ENCODE measurements at places on chromosomes 11 and 22.

GRCh38 chr11:100791860-100792259 lies 104.8 kb downstream of the ARHGAP42 start:
- no peak for DNase-seq

GRCh38 chr11:2744166-2744565 lies 44.4 kb upstream of the KCNQ1OT1 start:
- no peak for DNase-seq

- no peak for DNase-seq
Observed at GRCh38 chr11:59225017-59225416, 12.3 kb upstream of the MPEG1 start.

DNA sequence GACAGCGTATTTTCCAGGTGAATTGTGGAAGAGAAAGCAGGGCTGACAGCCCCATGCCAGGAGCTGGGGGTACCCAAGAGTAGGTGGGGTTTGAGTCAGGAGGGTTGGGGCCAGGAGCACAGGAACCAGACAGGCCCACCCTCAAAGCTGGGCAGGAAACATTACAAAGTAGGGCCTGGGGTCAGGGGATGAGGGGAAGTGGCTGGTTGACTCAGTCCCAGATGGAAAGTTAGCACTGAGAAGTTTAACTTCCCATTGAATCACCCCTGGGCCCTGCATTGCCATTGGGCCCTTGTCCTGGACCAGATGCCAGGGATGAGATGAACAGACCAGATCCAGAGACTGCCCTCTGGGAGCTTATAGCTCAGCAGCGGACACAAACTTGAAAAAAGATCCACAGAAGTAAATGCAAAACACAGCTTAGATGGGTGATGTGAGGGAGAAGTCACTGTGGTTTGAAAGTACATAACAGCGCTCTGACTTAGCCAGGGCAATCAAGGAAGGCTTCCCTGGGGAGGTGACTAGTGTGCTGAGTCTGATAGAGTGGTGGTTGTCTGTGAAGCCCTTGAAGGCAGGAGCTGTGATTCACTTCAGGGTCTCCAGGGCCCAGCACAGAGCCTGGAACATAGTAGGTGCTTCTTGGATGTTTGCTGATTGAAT lies 2.2 kb downstream of the MAFF start:
- DNase-seq: no peak

GRCh38 chr11:83191986-83192385 lies 1.5 kb upstream of the ANKRD42 start:
- no peak for DNase-seq

- DNase-seq: no peak
Observed at GRCh38 chr11:94655291-94655690, 88.1 kb downstream of the PIWIL4 start.

GRCh38 chr22:24517446-24517845 lies 22.3 kb downstream of the UPB1 start:
- DNase-seq: no peak

GRCh38 chr11:110086892-110087309 lies 6.3 kb upstream of the ZC3H12C start:
- DNase-seq: no peak

GRCh38 chr11:1276041-1276790 lies 33.2 kb downstream of the TOLLIP start:
- no peak for DNase-seq

DNA sequence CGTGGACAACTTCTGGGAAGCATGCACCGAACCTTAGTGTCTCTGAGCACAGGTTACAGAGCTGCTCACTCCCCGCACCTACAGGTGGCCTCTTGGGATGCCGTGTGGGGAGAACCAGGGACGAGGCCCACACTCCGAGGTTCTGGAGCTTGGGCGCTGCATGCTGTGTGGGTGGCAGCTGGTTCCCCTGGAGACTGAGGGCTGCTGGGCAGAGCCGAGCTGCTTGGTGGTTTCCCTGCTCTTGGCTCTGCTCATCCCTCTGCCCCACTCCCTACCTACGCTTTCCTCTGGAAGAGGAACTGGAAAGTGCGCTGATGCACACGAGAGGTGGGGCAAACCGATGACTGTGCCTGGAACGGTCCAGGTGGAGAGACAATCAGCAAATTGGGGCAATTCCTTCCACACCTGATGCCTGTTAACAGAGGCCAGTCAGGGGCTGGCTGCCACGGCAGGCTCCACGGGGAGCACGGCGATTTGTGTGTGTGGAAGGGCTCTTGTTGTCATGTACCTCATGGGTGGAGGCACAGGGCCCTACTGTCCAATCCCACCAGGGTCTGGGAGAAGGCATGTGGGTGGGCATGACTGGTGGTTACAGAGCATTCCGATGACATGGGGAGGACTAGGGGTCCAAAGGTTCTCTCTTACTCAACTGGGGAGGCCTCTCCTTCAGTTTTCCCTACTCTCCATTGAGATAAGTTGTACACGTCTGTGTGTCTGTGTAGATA lies 60.9 kb downstream of the ST14 start:
- DNase-seq: no peak

DNA sequence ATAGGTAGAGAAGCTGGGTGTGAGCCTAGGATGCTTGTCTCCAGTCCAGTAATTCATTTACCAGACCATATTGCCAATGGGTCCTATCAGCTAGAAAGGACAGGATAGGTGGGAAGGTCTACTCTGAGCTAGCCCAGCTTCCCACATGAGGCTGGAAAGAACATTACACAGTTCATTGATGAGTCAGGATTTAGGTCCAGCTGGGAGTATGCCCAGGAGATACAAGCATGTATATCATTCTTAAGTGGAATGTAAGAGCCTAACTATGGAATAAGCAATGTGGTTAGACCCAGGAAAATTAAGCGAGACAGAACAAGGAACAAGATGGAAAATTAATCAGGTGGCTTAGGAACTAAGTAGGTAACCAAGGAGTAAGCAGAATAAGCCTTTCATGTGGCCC lies 59.0 kb upstream of the TBCEL start:
- no peak for DNase-seq

GRCh38 chr22:49853981-49854831 lies 562 bp downstream of the ZBED4 start:
- DNase-seq: no peak

- no peak for DNase-seq
Observed at GRCh38 chr22:36443198-36443770, 38.2 kb downstream of the TXN2 start.

DNA sequence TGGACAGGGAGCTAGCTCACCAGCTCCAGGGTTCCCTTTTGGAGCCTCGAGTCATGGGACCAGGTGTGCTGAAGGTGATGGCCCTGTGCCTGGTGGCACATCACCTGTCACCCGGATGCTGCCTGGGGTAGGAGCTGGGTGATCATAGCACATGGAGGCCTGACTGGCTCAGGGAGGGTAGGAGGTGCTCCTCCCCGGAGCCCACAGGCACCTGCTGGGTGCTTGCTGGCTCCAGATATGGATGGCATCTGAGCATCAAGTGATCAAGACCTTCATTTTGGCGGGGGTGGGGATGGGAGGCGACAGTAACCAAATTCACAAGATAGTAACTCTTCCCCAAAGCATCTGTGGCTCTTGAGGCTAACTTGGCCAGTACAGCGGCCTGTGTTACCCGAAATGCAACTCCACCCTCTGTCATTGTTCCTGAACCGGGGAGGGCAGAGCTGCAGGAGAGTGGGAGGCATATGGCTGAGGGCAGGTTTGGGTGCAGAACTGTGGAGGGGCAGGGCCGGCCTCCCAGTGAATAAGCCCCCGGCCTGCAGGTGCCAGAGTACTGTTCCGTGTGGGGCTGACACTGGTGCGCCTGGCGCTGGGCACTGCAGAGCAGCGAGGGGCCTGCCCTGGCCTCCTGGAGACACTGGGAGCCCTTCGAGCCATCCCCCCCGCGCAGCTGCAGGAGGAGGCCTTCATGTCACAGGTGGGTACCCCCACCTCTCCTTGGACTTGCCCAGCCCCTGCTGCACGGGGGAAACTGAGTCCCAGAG lies 4.7 kb downstream of the TBC1D10C start:
- DNase-seq: no peak

GRCh38 chr11:68454767-68455166 lies 5.8 kb upstream of the PPP6R3 start:
- DNase-seq: no peak

GRCh38 chr11:47156333-47156732 lies 20.3 kb downstream of the ARFGAP2 start:
- DNase-seq: no peak

DNA sequence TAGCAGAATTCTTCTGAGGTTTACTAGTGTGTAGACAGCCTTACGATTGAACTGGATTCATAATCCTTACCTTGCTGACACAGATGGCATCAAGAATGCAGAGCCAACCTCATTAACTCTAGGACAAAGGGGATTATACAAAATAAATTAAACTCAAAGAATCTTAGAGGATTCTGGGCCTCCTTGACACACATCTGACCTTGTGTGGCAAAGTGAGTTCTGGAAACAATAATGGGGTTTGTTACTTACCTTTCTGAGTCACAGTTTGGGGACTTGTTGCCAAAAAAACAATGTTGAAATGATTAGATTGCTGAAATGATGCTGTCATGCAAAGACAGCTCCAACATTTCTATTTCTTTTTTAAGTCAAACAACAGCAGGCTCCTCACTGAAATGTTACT lies 179.1 kb upstream of the ISX start:
- no peak for DNase-seq

GRCh38 chr11:27949951-27950738 lies 157.8 kb downstream of the KIF18A start:
- no peak for DNase-seq

GRCh38 chr11:109894242-109894641 lies 198.9 kb upstream of the ZC3H12C start:
- DNase-seq: no peak

DNA sequence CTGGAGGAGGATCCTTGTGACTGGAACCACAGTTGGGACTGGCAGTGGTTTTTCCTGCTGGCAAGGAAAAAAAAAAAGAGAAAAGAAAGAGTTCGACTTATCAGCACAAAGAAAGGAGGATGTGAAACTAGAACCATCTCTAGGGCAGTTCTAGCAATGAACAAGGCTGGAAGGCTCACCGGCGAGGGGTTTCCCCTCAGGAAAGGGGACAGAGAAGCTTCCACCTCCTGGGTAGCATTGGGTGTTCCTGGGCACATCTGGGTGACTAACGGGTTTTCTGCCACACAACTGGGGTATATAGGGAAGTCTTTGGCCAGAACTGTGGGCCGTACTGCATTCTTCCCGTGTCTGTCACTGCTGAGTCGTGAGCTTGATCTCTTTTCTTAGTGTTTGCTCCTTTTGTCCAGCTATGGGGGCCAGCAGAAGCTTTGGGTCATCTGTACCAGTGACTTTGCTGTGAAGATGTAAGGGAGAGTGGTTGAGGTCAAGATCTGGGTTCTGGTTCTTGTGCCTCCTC lies 109.4 kb upstream of the OR4B1 start:
- no peak for DNase-seq

DNA sequence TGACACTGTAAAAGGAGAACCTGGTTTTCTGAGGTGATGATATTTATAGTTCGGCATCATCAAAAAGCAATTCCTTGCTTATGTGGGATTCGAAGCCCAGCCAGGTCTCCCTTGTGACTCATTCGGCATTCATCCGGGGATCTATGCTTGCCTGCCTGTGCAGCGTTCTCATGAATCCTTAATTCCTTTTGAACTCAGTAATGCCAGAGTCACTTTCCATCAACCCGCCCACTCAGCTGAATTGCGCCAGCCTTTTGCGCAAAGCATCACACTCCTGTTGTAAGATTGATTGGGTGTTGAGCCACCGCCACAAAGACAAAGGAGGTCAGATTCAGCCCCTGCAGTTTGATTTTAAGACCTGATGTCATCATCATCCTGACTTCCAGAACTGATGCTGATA lies 128.6 kb downstream of the SLC17A6 start:
- no peak for DNase-seq

GRCh38 chr22:46088541-46089311 lies 61.6 kb upstream of the PPARA start:
- DNase-seq: no peak

DNA sequence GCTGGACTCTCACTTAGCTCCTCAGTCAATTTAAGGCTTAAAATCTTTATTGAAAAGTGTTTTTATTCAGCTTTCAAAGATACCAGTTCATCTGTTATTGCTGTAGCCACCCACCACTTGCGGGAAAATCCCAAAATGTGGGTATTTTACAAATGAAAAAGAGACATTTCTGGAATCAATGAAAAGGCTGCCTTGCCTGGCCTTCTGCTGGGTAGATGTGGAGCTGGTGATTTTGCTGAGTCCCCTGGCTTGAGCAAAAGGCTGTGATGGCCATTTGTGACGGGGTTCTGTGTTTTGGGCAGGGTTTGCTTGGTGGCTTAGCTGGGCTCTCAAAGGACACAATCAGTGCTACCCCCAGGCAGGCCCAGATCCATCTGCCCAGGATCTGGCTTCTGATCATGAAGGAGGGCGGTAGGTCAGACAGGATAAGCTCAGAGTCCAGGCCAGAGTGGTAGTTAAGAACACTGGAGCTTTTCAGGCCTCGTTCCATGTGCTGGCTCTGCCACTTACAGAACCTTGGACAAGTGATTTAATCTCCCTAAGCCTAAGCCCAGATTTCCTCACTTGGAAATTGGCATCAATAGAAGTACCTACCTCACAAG lies 36.1 kb downstream of the UBASH3B start:
- no peak for DNase-seq

DNA sequence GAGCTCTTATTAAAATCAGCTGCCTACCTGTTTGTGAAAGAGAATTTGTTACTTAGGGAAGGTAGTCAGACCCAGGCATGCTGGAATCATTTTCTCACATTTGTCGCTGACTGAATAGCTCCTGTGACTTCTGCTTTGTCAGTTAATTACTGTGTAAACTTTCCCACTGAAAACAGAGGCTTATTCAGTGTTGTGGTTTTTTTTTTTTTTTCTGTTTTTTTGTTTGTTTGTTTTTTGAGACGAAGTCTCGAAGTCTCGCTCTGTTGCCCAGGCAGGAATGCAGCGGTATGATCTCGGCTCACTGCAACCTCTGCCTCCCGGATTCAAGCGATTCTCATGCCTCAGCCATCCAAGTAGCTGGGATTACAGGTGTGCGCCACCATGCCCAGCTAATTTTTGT lies 5.6 kb upstream of the LDLRAD3 start:
- DNase-seq: no peak

- DNase-seq: no peak
Observed at GRCh38 chr11:68012843-68013610, 2.9 kb downstream of the ALDH3B1 start.

Data from stimulated activated CD8-positive, alpha-beta memory T cell treated with anti-CD3 and anti-CD28 coated beads, Interleukin-4, amount 100 ng/mL, for 1 hour (primary cell).